Kasumi-1 (cell line): ENCODE measurements at places on chromosomes 16 and 17.
A peak's percentile ranks its signal among the peaks of the same experiment; 100 is the strongest.

DNA sequence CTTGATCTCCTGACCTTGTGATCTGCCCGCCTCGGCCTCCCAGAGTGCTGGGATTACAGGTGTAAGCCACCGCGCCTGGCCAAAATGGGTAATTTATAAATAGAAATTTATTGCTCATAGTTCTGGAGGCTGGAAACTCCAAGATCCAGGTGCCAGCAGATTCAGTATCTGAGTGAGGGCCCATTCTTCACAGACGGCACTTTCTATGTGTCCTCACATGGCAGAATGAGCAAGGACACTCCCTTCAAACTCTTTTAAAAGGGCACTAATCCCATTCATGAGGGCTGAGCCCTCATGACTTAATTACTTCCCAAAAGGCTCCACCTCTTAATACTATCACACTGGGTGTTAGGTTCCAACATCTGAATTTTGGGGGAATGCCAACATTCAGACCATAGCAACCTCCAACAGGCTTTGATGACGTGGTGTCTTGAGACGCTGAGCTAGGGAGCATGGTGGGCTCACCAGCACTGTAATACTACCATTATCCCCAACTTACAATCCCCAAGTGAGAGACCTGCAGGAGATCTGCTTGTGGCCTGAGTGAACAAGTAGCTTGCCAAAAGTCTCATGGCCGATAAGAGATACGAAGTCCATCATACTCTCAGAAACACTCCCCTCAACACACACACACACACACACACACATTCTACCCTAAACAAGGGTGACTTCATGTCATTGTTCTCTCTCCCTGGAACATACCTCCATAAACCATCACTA, 8.5 kb downstream of the CMTM4 start:
- no peak for DNase-seq

- DNase-seq: no peak
Observed at GRCh38 chr16:72620348-72620747, 427.6 kb downstream of the ZFHX3 start.

DNA sequence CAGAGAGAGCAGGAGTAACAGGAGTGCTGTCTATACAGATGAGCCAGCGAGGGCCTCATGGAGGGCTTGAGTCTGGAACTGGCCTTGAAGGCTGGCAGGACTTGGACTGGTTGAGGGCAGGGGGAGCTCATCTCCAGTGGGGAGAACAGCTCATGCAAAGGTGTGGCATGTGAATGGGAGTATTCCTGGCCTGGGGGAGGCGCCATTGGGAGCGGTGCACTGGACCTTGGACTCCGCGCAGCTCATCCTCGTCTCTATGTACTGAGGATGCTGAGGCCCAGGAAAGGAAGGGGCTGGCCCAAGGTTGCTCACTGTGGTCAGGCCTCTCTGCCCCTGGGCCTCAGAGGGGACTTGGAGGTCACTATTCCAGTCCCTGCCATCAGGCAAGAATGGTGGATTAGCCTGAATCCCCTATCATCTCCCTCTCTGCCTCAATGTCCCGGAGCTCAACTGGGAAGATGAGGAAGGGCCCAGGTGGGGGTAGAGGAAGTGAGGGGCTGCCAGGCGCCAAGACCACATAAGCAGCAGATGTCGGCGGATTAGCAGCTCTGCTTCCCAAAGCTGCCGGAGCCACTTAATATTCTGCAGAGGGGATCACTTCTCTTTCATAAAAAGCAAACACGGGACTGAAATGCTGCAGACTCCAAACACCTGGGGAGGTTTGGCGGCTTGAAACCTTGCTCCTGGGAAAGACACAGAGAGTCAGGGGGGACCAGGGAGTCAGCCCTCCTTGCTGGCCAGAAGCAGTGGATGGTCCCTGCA, 88.9 kb downstream of the SDK2 start:
- no peak for DNase-seq

- no peak for DNase-seq
Observed at GRCh38 chr17:57911834-57912673, 43.2 kb downstream of the CUEDC1 start.

DNA sequence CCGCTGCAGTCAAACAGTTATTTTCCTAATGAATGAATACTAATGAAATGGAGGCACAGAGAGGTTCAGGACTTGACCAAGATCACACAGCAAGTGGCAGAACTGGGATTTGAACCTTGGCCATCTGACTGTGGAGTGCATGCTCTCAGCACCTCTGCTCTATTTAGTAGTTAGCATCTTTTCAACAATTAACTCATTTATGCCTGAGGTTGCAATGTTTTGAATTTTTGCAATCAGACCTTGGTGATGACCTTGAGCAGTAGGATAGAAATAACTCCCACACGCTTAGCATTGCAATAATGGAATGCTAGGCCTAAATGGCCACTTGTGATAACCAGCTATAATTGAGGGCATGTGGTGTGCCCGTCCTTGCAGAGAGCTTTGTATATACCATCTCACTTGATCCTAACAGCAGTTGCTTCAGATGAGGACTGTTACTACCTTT, 31.0 kb downstream of the NAGPA start:
- DNase-seq: no peak

- DNase-seq: no peak
Observed at GRCh38 chr17:8693328-8693727, 51.3 kb downstream of the CCDC42 start.

DNA sequence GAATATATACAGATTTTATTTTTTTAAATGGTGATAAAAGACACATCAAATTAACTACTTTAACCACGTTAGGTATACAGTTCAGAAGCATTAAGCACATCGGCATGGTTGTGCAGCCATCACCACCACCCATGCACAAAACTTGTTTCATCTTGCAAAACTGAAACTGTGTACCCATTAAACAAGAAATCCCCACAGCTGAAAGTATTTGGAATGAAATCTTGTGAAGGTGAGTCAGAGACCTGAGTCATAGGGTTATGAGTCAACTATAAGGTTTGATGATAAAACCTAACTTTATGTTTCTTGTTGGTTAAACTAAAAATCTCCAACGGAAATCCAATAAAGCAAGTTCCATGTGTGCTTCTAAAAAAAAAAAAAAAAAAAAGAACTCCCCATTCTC, 561.6 kb upstream of the PSMD7 start:
- DNase-seq: no peak

DNA sequence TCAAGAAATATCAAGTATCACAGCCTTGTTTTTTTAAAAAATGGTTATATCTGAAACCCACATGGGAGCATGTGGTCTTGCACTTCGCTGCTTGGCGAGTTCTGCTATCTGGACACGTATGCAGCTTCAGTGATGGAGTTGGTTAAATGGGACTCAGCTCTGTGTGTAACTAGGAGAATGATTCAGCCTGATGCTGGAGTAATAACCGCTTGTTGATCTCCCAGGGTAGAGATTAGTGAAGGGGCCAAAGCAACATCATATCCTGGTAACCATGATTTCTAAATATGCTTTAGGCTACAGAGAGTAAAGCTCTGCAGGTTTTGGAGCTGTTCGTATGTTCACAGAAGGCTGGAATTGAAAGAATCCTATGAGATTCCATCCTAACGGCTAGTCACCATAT, 63.2 kb downstream of the IQCK start:
- no peak for DNase-seq

- no peak for DNase-seq
Observed at GRCh38 chr16:49466529-49466831, 92.9 kb downstream of the C16orf78 start.

DNA sequence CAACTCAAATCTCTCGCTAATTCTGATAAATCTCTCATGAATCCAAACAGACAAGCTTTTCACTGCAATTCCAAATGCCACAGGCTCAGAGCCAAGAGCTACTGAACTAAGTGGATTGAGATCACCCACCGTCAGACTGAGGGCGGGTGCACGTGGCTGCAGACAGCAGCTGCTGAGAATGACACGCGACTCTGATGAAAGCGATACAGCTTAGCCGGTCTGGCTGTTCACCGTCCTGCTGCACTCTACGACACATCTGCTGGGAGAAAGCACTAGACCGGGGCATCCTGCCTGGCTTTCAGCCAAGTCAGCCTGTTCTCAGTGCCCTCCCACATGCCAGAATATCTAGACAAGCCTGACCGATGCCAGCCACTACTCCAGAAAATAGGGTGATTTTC, 42.6 kb downstream of the KLHDC4 start:
- DNase-seq: no peak

GRCh38 chr17:60248618-60249289, 99.0 kb downstream of the CA4 start:
- DNase-seq: no peak

GRCh38 chr17:35750526-35751395, 2.3 kb downstream of the GAS2L2 start:
- no peak for DNase-seq

DNA sequence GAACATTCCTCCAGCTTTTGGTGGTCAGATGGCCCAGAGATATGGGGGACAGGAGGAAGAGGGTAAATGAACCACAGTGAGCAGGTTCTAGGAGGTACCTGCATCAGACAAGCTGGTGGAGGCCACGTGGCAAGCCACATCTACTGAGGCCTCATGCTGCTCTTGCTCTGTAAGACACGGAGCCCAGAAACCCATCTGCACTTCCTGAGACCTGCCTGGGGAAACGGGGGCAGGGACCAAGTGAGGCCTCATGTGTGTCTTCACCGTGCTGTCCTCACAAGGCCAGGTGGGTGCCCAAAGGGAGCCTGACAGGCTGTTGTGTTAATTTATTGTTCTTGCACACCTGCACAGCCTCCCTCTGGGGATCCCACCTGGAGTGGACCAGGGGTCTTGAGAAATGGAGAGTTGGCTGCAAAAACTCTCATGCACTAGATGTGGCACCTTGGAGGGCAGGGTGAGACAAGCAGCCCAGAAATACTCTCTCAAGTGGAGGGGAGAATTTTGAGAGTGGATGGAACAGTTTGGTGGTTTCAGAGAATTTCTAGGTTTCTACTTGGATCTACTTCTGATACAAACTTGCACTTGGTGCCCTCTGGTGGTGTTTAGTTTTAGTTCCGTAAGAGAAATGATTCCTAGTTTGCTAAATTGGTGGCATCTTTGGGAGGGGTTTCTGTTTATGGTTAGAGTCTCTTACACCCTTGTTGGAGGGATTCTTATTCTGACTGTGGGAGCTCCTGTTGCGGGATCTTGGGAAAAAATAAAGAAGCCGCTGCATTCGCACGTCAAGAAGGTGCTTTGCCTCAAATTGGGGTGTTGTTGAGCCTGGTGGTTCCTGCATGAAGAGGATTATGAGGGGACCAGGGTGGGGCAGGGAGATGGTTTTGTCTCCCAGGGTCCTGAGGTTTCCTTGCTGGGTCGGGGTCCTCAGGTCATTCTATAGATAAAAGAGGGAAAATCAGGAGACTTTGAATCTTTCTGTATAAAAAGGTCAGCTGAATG, 47.5 kb downstream of the SLC6A2 start:
- DNase-seq: peak; percentile 85

GRCh38 chr17:50946891-50947781, 81.0 kb upstream of the TOB1 start:
- no peak for DNase-seq

GRCh38 chr17:36928471-36929345, 8.6 kb upstream of the LHX1 start:
- DNase-seq: no peak

DNA sequence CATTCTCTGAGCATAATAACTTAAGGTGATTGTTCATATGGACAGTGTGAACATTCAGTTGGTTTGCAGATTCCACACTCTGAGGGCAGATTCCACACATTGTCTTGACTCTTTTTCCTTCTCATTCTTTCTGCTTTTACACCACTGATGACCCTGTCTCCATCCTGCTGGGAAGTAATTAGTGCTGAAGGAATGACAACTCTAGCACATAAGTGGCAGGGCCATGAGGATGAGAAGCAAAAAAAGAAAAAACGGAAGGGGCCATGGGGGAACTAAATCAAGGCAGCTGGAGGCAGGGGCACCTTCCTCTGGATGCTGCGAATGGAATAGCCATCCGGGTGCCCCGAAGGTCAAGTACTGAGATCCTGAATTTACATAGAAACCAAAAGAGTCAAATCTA, 944.0 kb downstream of the KCNJ2 start:
- DNase-seq: no peak

GRCh38 chr17:62797959-62798358, 10.2 kb downstream of the MARCHF10 start:
- no peak for DNase-seq

GRCh38 chr17:37294888-37295287, 80.9 kb upstream of the C17orf78 start:
- DNase-seq: no peak

DNA sequence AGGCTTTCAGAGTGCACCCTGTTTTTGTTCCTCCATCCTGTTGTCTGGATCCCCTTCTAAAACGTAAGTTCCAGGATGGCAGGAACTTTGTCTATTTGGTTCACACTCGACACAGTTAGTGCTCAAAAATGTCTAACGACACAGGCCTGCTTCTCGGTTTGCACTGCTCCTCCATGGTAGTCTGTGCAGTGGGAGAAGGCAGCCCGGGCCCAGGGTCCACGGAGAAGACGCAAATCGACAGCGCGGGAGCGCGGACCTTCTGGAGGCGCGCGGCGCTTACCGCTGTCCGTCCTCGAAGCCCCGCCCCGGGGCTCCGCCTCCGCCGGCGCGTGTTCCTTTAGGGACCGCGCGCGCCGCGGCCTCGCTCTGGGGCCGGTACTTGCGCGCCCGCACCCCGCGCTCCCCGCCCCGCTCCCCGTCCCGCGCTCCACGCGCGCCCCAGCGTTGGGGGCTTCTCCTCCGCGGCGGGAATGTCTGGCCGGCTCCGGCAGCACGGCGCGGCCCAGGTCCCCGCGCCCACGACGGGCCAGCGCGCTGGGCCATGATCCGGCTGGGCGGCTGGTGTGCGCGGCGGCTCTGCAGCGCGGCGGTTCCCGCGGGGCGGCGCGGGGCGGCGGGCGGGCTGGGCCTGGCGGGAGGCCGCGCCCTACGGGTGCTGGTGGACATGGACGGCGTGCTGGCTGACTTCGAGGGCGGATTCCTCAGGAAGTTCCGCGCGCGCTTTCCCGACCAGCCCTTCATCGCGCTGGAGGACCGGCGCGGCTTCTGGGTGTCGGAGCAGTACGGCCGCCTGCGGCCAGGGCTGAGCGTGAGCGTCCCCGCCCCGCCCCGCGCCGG, at the start of gene NT5M:
Gene NT5M (plus strand): TSS at position 364 of the 837 bp plus-strand sequence. CDS start 178 bp downstream, at position 542.
- peak; percentile 38 for DNase-seq

GRCh38 chr17:44921122-44921882, 6.0 kb upstream of the GFAP start:
- DNase-seq: no peak

- no peak for DNase-seq
Observed at GRCh38 chr16:7834771-7835431, 502.3 kb downstream of the RBFOX1 start.

- DNase-seq: no peak
Observed at GRCh38 chr16:11755022-11755760, 12.5 kb upstream of the TXNDC11 start.

GRCh38 chr17:9971991-9972390, 66.9 kb upstream of the RCVRN start:
- DNase-seq: no peak

- DNase-seq: no peak
Observed at GRCh38 chr16:74842413-74842812, 67.8 kb upstream of the FA2H start.

DNA sequence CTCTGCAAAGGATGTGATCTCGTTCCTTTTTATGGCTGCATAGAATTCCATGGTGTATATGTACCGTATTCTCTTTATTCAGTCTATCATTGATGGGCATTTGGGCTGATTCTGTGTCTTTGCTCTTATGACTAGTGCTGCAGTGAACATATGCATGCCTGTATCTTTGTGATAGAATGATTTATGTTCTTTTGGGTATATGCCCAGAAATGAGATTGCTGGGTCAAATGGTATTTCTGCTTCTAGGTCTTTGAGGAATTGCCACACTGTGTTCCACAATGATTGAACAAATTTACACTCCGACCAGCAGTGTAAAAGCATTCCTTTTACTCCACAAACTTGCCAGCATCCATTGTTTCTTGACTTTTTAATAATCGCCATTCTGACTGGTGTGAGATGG, 60.2 kb upstream of the ADORA2B start:
- no peak for DNase-seq
